ENCODE measurements at places on chromosomes 16 and 17.

DNA sequence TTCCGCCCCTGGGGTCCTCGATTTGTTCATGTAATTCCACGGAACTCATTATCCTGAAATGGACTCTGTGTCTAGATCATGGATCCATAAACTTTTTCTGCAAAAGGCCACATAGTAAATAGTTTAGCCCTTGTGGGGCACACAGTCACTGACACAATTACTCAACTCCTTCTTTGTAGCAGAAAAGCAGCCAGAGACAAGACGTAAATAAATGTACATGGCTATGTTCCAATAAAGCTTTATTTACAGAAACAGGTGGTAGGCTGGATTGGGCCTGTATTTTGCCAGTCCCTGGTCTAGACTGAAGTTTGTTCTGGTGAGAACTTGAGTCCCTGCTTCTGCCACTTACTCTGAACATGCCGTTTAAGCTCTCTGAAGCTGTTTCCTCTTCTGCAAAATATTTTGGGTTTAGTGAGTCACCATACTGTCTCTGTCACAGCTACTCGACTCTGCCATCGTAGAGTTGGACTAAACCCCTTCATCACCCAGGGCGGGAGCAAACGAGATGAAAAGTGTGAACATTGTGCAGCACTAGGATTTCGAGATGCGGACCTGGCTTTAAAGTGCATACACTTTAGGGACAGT lies 61.9 kb upstream of the FOXF1 start:
- no peak for DNase-seq

DNA sequence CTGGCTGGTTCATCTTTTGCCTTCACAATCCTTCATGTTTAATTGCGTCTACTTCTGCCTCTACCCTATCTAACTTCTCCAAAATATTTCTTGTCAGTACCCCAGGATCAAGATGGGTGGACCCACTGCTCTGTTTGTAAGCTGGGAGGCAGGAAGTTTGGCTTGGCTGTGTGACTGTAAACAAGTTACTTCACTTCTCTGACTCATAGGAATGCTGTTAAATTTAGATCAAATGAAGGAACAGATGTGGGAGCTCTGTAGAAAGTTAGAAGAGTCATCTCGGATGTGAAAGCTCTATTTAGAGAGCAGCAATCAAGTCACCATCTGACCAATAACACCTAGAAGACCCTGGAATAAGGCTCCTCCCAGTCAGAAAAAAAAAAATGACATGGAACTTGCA lies 55.2 kb upstream of the MRTFB start:
- no peak for DNase-seq

DNA sequence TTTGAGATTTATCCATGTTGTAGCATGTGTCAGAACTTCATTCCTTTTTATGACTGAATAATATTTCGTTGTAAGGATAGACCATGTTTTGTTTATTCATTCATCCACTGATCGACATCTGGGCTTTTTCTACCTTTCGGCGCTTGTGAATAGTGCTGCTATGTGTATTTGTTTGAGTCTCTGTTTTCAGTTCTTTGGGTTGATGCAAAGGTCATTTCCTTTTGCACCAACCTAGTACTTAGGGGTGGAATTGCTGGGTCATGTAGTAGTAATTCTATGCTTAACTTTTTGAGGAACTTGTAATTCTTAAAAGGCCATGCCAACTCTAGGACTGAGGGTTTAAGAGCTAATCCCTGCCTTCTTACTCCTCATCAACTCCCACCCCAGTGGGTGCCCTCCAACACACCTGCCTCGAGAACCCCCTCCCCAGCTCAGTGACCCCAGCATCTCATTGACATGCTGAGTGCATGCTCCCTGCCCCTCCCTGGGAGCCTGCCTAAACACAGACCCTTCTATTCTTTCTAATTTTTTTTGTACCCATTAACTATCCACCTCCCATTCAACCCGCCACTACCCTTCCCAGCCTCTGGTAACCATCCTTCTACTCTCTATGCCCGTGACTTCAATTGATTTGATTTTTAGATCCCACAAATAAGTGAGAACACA lies 51.2 kb downstream of the ABAT start:
- no peak for DNase-seq

- no peak for DNase-seq
These were observed 9.6 kb downstream of the CFDP1 start for GRCh38 chr16:75423723-75424104.

DNA sequence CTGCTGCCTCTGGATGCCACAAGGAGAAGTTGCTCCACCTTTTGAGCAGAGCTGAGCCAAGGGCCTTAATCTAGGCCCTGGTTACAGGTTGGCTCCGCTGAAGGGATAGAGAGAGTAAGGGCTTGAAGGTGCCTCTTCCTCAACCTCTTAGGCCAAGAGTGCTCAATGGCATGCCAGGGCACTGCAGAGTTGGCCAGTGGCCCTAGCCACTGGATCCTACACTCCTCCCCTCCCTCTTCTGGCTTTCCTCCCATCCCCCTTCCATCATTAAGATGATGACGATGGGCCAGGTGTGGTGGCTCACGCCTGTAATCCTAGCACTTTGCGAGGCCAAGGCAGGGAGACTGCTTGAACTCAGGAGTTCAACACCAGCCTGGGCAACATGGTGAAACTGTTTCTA lies 50.5 kb downstream of the MYO18A start:
- DNase-seq: no peak

DNA sequence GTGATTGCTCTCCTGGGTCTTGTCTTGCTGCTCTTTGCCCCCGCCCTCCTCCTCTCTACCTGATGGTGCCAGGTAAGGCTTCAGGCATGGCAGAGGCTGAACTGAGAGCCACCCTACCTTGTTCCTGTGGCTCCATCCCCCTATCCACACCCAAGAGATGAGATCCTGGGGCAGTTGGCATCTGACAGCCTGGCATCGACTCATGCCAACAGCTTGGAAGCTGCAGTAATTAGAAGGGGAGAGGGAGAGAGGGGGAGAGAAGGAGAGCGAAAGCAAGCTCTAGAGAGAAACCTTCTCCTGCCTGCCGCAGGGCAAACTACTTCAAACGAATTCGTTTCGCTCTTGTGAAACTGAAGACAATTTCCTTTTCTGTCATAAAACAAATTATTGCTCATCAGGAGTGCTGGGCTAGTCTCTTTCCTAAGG lies 13.8 kb upstream of the SP6 start:
- no peak for DNase-seq

- DNase-seq: no peak
These were observed 264.2 kb downstream of the MRTFB start for GRCh38 chr16:14335297-14335696.

- no peak for DNase-seq
These were observed 89.7 kb upstream of the CDYL2 start for GRCh38 chr16:80894091-80894490.

DNA sequence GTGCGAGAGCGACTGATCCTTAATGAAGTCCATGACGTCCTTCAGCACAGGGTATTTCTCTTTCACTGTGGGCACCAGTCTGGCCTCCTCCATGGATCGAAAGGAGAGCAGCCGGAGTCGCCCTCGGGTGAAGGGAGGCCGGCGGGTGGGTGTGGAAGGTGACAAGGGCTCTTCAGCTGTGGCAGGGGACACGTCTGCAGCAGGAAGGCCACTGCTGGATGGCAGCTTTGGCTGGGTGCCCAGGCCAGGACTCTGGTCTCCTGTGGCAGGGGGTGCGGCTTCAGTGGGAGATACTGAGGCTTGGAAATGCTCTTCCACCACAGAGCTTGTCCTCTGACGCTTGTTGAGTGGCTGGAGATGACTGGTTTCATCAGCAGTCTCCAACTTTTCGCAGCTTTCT lies 78.5 kb downstream of the ZZEF1 start:
- DNase-seq: no peak

GRCh38 chr16:31356566-31357323 lies 1.8 kb downstream of the ITGAX start:
- DNase-seq: no peak

DNA sequence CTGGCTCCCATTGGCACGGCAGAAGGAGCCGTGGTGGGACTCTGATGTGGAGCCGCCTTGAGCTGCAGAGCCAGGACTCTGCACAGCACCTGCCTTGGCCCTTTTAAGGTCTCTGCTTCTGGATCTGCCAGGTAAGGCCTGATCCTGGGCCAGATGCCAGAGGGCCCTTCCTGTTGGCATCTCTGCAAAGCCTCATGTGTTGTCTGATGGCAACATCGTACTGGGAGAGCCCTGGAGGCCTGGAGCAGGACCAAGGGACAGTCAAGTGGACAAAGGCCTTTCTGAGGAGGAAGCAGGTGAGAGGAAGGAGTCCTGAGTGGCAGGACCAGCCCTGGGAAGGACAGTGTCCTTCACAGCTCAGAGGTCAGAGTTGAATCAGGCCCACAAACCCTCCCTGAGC lies 26.1 kb downstream of the SOCS1 start:
- peak; percentile 18 for DNase-seq

- no peak for DNase-seq
These were observed 39.2 kb upstream of the ADCY7 start for GRCh38 chr16:50227120-50227519.

GRCh38 chr16:1066584-1067172 lies 5.9 kb upstream of the SSTR5 start:
- DNase-seq: peak; percentile 70

DNA sequence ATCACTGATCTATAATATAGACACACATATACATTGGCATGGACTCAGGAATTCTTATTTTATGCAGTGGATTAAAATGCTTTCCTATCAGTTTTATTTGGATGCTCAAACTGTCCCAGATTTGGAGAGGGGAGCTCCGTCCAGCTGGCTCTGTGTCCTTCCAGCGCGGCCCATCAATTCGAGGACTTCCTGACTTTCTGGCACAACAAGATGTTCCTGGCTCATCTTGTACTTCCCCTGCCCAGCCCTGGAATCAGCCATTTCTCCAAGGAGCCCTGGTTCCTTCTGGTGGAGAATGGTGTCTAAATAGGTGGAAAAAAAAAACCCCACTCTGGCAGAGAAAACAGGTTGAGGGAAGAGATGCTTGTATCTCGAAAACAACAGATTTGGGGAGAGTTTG lies 94.5 kb downstream of the CRISPLD2 start:
- DNase-seq: no peak

DNA sequence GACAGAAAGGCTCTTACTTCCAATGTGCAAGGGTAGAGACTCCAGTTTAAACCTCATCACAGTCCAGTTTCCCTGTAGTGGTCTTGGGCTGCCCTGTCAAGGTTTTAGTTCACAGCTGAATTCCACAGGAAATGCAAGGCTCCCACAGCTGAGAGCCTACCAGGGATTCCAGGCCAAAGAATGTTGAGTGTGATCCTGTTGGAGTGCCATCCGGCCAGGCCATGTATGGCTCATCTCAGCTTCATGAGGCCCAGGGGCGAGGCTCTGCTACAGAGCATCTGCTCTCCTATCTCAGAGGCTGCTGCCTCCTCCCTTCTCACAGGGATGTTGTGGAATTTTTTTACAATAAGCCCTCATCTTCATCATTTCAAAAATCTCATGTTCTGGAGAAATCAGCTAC lies 239.8 kb upstream of the CCL2 start:
- no peak for DNase-seq

GRCh38 chr17:59110973-59111372 lies 4.3 kb upstream of the TRIM37 start:
- DNase-seq: no peak

GRCh38 chr17:44202756-44203155 lies 3.1 kb upstream of the ATXN7L3 start:
- DNase-seq: no peak
